ENCODE measurements at places on chromosomes 4 and X.

- no peak for DNase-seq
Observed at GRCh38 chr4:22235698-22236097, 280.2 kb downstream of the ADGRA3 start.

- DNase-seq = peak; percentile 98
Observed at GRCh38 chr4:88523325-88524129, at the start of gene PYURF. Gene PYURF, minus strand, starts transcription at chr4:88523776. Its CDS starts 76 bp downstream, at chr4:88523700.

DNA sequence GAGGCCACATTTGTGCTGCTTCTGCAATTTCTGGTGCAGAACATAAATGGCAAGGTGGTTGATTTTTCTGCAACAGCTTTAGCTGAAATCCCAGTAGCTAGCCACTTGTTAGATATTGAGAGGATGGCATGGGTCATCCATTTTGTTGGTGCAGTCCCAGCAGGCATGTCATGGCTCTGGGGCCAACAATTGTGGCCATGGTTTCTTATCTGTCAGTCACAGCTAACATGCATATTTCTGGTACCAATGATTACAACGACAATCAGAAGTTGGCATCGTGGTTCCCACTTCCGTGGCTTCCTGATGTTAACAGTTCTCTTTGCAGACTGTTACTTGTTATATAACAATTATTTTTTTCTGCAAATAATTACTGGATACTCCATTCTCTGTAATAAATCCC lies 42.8 kb upstream of the PRKG2 start:
- DNase-seq = no peak

GRCh38 chrX:134718105-134718965 lies 60.1 kb upstream of the PLAC1 start:
- DNase-seq = no peak

DNA sequence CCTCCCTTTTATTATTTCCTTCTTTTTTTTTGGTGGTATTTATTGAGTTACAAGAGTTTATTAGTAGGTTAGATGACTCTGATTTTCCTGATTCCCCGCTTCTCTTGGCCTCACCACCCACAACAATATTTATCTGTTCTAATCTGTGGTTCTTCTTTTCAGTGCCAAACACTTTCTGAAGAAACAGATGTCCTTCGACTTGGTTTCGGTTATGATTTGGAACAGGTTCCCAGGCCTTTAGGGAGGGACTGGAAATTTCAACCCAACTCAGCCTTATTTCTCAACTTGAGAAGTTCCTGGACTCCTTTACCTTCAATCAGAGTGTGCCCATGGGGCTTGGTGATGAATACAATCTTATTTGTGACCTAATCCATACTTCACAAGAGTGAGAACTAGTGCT lies 108.1 kb downstream of the UCHL1 start:
- no peak for DNase-seq

- no peak for DNase-seq
Observed at GRCh38 chr4:153064571-153064970, 128.4 kb downstream of the FHDC1 start.

DNA sequence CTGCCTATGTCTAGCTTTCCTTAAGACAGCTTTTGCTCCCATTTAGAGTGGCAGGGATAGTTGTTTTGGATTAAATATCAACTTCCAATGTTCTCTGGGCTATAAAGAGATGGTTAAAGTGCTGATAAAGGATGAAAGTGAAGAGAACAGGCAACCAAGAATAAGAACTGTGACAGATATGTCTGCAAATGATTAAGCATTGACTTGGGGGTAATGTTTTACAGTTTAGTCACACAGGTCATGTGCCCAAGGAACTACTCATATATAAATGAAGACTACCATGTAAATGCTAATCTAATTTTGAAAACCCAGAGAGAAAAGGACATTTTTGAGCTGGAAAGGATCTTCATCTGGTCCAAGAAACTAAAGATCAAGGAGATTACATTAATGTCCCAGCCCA lies 42.1 kb downstream of the RBMX2 start:
- no peak for DNase-seq

DNA sequence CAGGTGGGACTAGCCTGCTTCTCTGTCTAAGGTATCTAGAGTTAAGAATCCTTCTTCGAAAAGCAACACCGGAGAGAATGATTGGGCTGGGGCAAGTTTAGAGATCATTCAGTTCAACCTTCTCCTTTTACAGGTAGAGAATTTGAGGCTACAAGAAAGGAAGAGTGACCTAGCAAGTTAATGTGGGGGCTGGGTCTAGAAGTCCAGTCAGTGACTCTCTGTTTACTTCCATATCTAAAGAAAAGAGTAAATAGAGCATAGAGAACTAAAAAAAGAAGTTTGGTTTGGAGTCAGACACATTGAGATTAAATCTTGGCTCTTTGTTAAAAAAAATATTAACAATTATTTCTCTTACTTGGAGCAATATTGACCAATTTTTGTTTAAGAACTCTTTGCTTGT lies 64.1 kb upstream of the NPNT start:
- DNase-seq = no peak

DNA sequence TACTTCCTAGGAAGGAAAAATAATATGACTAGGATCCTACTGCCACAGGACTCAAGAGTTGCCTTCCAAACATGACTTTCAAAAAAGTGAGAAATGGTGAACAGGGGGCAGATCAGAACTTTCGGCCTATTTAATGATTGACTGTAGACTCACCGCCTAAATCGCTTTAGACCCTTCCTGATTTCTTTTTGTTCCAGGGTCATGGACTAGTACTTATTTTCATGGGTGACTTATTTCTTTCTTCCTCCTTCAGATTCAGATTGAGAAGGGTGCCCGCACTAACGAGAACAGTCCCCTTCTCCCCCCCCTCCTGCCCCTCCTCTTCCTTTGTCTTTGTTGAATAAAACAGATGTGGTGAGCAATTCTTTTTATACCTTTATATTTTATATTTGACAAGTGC lies 48.0 kb upstream of the KLHL8 start:
- DNase-seq = no peak

GRCh38 chr4:152590179-152591031 lies 54.5 kb upstream of the FBXW7 start:
- DNase-seq = no peak

- no peak for DNase-seq
Observed at GRCh38 chrX:39654183-39654925, 443.4 kb downstream of the BCOR start.

- DNase-seq = no peak
Observed at GRCh38 chrX:150499240-150499639, 69.2 kb upstream of the MTM1 start.

DNA sequence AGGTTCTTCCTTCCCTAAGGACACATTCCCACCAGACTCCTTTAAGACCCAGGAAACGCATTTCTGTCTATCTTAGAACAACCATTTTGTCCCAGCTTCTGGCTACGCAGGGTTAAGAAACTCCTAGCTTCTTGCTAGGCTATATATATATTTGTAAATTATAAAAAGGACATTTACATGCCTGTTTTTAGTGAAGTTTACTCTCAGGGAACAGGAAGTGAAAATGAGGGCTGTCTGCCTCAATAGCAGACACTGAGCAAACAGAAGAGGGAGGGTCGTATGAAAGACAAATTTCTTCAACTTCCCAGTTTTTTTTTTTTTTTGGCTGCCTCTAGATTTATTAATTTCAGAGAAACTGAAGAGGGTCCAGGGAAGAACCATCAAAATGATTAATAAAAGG lies 9.3 kb upstream of the FRMPD3 start:
- no peak for DNase-seq

DNA sequence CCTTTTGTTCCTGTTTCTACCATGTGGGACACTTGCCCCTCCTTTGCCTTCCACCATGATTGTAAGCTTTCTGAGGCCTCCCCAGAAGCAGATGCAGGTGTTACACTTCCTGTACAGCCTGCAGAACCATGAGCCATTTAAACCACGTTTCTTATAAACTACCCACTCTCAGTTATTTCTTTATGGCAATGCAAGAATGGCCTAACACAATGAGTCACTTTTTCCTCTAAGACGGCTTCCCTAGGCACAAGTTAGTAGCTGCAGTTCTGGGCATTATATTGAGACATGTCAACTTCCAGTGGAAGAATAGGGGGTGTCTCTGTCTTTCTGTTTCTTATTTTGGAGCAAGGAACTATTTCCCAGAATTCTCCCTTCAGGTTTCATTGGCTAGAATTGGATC lies 32.9 kb upstream of the DIPK2B start:
- no peak for DNase-seq

DNA sequence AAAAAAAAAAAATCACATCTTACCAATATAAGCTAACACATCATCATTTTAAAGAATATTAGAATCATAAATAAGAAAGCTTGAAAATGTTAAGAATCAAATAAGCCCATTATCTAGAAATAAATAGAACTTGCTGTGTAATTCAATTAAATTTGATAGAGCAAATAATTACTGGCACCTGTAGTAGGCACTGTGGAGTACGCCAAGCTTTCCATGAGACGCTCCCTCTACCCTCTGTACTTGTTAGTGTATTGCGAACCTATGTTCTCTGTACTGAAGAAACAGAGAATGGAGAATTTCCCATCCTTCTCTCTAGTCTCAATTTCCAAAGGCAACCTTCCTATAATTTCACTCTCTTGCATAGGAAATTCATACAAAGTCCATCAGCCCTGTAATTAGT lies 61.7 kb upstream of the HAND2 start:
- no peak for DNase-seq

- DNase-seq = no peak
Observed at GRCh38 chr4:182280436-182281111, 37.4 kb downstream of the TENM3 start.

- no peak for DNase-seq
Observed at GRCh38 chr4:112002248-112002661, 143.0 kb upstream of the FAM241A start.

GRCh38 chr4:185256446-185256845 lies 47.0 kb downstream of the SNX25 start:
- DNase-seq = no peak

GRCh38 chrX:134646691-134647090 lies 11.6 kb downstream of the PLAC1 start:
- DNase-seq = no peak

- DNase-seq = no peak
Observed at GRCh38 chr4:106502106-106502699, 133.6 kb upstream of the GIMD1 start.

DNA sequence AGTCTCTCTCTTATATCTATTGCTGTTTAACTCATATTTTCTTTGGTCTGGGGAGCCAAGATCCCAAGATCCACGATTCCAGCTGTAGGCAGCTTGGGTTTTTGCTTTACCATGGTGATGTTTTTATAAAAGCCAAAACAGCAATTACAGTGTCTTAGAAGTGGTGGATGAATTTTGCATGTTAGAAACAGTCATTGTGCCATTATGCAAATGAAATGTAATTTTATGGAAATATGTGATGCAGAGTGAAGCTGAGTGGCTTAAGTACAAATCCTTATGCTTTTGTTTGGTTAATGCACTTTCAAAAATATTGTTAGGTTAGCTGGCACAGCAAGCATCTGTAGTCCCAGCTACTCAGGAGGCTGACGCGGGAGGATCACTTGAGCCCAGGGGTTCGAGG lies 32.8 kb upstream of the PTTG2 start:
- no peak for DNase-seq

DNA sequence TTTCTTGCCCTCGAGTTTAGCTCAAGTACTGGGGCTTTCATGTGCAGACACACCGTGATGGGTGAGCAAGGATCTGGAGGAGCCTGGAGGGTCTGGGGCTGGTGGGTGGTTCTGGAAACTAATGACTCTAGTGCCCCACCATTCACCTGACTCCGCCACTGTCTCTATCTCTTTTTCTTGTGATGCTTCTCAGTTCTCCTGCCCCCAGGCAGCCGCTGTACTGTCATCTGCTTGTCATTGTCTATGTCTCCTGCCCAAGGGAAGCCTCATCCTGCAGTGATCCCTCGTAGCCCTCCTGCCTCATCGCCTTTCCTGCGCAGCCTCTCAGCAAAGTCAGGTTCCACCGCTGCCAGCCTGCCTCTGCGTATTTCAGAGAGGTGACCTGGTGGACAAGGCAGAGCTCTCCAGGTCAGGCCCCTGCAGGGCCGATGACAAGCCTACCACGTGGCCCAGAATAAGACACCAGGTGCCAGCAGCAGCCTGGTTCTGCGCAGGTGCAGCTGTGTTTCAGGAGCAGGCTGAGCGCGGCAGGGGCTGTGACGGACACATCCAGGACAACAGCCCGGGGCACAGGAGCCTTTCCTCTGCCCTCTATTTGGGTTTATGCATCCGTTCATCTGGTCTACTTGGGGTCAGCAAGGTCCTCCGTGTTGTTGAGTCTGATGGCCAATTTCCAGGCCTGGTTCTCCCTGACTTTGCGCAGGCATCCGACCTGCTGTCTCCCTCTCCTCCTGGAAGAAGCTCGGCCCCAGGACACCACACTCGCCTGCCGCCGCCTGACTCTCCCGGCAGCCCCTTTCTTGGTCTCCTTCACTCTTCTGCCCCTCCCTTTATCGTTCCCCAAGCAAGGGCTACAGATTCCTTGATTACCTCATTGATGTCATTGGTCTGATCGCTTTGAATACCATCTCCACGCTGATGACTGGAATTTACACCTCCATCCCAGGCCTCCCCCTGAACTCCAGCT lies 30.9 kb upstream of the CDKN2AIP start:
- DNase-seq = peak; percentile 79

GRCh38 chr4:180197471-180197870 lies 2045.7 kb upstream of the TENM3 start:
- DNase-seq = no peak

DNA sequence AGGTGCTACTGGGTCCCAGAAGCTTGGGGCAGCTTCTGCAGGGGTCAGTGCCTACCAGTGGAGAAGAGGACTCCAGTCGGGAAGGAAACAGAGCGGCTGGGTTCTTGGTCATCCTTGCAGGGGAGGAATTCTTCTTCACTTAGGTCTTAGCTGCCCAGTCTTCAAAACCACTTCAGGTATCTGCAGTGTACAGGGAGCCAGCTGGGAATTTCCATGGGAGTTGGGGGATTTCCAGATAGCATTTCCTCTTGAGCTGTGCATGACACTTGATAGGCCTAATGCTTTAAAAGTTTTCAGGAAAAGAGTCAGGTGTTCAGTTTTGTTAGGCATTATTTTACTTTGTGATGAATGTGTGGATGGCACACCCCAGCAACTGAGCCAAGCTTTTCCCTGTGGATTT lies 58.1 kb upstream of the ENPP6 start:
- DNase-seq = no peak

- DNase-seq = no peak
Observed at GRCh38 chrX:66751136-66751782, 112.4 kb upstream of the EDA2R start.

GRCh38 chr4:155995069-155995468 lies 41.4 kb upstream of the CTSO start:
- DNase-seq = no peak

- DNase-seq = peak; percentile 89
Observed at GRCh38 chr4:1204828-1205585, 32.6 kb upstream of the SPON2 start.

- no peak for DNase-seq
Observed at GRCh38 chr4:185513489-185514181, 21.7 kb downstream of the PDLIM3 start.

DNA sequence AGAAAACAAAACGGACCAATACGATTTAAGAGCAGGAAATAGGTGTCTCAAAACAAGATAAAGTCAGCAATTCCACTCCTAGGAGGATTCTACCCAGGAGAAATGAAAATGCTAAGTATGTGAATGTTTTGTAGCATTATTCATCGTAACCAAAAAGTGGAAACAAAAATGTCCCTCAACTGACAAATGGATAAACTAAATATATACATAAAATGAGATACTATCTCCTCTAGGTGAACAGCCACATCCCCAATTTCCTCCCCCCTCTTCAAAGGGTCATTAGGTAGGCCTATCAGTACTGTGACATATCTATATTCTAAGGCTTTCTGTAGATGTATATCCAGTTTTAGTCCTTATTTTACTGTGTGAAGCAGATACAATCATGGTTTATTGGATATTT lies 18.0 kb downstream of the DDX3X start:
- no peak for DNase-seq

- DNase-seq = no peak
Observed at GRCh38 chrX:111567542-111568255, 56.3 kb downstream of the SERTM2 start.

- DNase-seq = no peak
Observed at GRCh38 chr4:41611124-41611838, 73.3 kb downstream of the LIMCH1 start.

Data from mesenteric fat pad (tissue), 1 donor.